ENCODE measurements at places on chromosomes 3 and 15.

GRCh38 chr15:43249699-43250203 lies 17.0 kb downstream of the TGM5 start:
- DNase-seq: no peak

DNA sequence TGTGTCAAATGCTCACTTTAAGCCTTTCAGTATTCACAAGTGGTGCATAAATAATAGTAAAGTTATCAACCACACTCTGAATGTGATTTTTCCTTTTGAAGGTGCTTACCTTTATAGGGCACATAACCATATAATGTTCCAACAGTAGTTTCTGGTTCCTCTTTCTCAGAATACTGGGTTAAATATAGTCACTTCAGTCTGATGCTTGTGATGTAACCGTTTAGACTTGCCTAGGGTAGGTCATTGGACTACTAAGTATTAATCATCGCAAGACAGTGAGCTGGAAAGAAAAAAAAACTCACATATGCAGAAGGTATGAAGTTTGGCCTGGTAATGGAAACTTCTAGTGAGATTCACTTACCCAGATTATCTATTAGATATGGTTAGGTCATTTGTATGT lies 1.9 kb downstream of the KBTBD8 start:
- DNase-seq: no peak

GRCh38 chr3:172561897-172562640 lies 38.8 kb upstream of the TNFSF10 start:
- DNase-seq: peak; percentile 22

DNA sequence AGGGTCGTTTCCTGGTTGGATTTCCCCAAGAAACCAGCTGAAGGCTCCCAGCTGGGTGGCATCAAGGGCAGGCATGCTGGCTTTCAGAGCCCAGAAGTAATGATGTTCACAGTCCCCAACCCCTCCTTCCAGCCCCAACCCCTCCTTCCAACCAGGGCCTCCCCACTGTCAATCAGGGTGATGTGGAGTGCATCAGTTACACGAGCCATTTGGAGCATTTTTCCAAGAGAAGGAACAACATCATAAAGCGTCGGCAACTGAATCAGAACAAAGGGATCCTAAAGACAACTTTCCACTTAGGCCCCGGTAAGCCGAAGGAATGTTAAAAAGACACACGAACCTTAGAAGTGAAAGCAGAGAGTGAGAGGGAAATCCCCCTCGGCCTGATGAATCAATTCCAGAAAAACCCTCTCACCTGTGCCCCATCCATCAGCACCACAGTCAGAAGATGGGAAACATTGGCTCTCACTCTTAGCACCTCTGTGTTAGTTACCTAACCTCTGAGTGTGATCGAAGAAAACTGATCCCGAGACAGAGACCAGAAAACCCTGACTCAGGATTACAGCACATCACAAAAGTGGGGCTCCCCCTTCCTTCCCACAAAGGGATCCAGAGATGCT lies 101.2 kb upstream of the WNT5A start:
- DNase-seq: no peak

Measured in stimulated activated CD4-positive, alpha-beta T cell treated with anti-CD3 and anti-CD28 coated beads, Interleukin-12 subunit alpha, Interleukin-12 subunit beta, amount 100 ng/mL, for 4 hours (primary cell).